M059J (cell line): ENCODE measurements at places on chromosomes 5 and 9.
A peak's percentile ranks its signal among the peaks of the same experiment; 100 is the strongest.

DNA sequence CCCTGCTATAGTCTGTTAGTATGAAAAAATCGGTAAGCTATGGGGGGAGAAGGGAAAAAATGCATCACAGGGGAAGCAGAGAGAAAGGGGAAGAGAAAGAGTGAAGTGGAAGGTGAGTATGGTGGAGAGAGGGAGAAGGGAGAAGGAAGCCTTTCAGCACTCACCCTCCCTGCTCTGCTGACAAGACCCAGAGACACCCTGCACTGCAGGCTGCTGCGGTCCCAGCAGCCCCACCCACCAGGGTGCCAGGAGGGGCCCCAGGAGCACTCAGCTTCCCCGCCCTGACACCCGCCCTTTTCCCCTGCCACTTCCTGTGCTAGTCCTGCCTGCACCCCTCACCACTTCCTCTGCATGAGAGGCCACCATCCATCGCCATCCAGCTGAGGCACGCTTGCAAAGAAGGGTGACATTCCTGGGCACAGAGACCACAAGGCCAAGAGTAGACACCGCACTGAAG is 12.7 kb downstream of the STK10 start:
- no peak for DNase-seq

DNA sequence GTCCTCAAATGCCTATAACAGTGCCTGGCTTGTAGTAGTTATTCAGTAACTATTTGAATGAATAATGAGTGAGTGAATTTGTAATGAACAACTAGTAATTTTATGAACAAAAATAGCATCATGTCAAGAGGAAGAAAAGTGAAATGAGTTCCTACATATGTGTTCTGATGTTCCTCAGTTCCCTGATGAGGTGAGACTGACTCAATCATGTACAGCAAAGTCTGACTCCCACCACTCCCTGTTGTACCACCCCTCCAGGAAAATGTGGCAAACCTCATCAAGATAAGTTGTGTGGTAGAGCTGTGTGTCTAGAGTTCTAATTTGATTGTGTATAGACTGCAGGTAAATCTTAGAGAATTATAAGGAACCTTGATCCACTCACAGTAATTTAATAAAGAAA is 201.6 kb downstream of the GOLPH3 start:
- no peak for DNase-seq

- DNase-seq: peak; percentile 77
Measured at GRCh38 chr9:113511856-113512761, 48.6 kb downstream of the RGS3 start.

- peak; percentile 80 for DNase-seq
Measured at GRCh38 chr5:66807743-66808142, 211.6 kb downstream of the MAST4 start.

DNA sequence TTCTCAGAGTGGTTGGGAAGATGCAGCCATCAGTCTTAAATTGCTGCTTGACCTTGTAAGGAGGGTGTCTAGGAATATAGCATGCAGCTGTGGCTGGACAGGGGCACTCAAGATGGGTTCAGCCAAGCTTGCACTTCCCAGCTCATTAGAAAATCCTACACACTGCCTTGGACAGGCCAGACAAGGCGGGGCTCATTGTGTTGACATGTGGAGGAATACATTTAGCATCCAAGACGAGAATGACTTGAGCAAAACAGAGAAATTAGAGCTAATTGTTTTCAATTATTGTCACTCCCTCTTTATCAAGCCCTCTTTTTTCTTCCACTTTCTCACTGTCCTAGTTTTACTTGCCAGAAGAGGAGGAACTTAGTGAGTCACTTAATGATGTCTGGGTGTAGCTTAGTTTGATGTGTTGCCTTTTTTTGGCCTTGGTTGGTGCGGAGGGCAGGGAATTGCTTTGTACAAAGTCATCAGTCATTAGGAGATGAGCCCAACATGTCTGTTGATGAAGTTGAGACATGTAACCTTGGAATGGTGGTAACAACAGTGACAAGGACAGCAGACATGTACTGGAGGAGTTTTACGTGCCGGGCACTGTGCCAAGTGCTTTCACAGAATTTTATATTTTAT is 1219.3 kb upstream of the WWC1 start:
- DNase-seq: peak; percentile 2
